ENCODE measurements at places on chromosomes 1 and 21.

DNA sequence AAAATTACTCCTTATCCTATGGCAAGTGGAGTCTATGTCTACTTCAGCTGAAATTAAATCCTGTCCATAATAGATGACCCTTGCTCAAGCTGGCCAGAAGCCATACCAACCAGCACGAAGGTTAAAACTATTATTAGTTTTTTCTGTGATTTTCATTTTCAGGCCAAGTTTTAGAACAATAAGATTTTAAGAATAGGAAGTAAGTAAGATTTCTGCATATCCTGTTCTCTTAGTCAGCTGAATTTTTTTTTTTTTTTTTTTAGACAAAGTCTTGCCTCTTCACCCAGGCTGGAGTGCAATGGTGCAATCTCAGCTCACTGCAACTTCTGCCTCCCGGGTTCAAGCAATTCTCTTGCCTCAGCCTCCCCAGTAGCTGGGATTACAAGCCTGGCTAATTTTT is 6.1 kb upstream of the RBP7 start:
- no peak for DNase-seq

DNA sequence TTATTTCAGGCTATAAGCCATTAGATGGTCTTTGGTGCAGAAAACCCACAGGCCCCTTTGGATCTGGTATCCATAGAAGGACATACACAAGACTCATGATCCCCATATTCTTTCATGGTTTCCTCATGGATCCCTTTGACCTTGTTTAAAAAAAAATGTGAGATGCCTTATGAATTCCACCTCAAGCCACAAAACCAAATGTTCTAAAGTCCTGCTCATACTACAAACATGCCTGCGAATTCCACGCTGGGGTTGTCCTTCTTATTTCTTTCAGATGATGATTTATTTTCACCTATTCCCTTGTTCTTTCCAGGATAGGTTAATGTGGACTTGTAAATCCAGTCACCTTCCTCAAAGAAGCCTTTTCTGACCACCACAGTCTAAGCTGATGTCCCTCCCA is 256.9 kb upstream of the DPYD start:
- no peak for DNase-seq

- no peak for DNase-seq
Observed at GRCh38 chr1:51558375-51558924, 39.4 kb upstream of the EPS15 start.

DNA sequence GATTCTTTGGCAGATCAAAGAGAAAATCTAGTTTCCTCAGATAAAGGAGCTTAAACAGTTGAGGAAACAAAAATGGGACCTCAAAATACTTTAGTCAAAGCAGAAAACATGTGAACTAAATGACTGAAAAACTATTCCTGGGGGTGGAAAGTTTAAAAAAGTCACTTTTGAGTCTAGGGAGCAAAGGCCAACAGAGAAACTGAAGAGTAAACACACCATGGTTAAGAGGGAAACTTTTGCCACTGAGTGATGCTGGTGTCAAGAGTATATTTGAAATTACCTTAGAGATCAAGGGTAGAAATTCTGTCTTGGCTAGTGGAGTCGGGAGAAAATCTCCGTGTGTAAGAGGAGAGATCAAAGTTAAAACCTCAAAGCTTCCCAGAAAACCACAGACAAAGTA is 501.2 kb upstream of the ADGRL4 start:
- DNase-seq = no peak

DNA sequence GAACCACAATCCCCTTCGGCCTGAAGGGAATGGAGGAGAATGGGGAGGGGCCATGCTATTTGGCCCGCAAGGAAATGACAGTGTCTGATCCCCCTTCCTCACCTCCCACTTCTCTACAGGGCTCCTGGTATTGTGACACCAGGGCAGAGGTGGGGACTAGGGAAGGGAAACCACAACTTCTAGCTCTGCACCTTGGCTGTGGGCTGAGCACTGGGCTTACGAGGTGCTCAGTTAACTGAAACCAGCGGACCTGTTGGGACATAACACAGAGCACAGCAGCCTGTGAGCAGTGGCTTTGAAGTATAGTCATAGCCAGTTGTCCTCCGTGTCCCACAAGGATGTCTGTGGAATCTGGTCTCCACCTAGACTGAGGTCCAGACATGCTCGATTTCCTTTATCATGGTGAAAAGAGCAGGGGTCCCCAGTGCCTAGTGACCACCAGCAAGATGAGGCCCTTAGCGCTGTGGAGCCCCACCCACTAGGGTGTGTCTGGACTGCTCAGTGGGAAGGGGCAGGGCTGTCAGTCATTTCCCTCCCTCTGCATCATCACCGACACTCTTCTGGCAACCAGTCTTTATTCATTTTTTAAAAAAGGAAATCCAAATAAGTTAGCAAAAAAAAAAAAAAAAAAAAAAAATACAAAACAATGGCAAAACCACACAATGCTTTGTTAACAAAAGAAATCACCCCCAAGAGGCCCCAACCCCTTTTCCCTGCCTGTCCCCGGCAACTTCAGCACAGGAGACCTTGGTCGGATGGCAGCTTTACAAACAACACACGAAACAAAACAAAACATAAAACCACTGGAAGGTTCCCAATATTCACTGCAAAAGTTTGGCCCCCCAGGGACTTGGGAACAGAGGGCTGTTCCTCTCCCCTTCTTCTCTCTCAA is 3.0 kb downstream of the MYOG start:
- DNase-seq = no peak

GRCh38 chr1:91406773-91407389 is 2.2 kb upstream of the HFM1 start:
- DNase-seq = no peak

DNA sequence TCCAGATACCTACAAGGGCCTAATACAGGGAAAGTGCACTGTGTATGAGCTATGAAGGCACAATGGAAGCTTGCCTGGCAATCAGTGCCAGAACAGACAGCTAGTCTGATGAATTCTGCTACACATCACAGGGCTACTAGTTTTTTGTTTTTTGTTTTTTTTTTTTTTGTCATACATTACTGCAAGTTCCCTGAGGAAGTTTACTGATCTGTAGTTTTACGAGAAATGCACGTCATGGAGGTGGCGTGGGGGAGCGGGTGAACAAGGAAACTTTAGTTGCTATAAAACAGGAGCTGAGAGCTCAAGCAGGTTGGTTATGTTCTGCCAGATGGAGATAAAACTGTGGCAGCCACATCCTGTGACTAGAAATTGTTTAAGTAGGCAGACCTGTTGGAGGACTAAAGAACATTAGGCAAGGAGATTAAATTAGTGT is 17.7 kb downstream of the PTPRC start:
- DNase-seq = peak; percentile 54

- no peak for DNase-seq
Observed at GRCh38 chr1:37846647-37847339, 12.6 kb downstream of the MTF1 start.

- no peak for DNase-seq
Observed at GRCh38 chr1:121517586-121518230, 332.9 kb downstream of the SRGAP2C start.

- no peak for DNase-seq
Observed at GRCh38 chr1:200869753-200870391, 2.9 kb upstream of the GPR25 start.

DNA sequence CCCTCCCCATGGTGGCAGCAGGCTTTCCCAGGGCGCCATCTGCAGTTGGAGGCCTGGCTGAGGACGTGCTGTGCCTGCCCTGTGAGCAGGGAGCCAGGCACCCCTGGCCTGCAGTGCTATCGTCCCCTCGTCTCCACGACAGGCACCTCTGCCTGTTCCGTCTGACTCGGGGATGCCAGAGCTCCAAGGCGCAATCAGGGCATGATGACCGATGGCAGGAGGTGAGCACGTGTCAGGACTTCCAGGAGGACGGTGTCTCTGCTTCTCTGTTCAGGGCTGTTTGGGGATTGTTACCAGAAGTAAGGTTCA is 125.2 kb downstream of the PCBP3 start:
- DNase-seq = no peak

DNA sequence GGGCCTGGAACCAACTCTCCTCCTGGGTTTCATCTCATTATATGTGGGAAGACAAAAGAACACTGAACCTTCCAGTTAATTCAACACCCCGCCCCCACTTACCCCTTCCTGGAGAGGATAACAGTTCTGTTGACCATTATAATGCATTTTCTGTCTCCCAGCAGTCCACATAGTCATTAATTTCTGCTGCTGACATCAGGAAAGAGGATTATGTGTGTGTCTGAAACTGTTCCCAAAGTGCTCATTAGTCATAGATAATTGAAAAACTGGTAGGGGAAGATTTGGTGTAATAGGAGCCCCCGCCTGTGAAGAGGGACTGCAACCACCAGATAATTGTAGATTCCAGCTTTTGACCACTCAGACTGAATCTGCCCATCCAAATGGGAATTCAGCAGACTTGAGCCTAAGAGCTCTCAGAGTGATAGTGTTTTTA is 208.7 kb downstream of the FGGY start:
- DNase-seq = no peak

GRCh38 chr1:18739897-18740296 is 109.3 kb downstream of the PAX7 start:
- DNase-seq = no peak

DNA sequence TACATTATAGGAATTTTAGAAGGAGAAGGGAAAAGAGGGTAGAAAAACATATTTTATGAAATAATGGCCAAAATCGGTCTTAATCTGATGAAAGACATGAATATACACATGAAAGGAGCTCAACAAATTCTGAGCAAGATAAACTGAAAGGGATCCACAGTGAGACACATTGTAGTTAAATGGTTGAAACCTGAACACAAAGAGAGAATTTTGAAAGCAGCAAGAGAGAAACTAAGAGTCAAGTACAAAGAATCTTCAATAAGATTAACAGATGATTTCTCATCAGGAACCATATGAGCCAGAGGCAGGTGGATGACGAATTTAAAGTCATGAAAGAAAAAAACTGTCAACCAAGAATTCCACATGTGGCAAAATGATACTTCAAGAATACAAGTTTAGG is 15.8 kb upstream of the MTR start:
- DNase-seq = no peak

DNA sequence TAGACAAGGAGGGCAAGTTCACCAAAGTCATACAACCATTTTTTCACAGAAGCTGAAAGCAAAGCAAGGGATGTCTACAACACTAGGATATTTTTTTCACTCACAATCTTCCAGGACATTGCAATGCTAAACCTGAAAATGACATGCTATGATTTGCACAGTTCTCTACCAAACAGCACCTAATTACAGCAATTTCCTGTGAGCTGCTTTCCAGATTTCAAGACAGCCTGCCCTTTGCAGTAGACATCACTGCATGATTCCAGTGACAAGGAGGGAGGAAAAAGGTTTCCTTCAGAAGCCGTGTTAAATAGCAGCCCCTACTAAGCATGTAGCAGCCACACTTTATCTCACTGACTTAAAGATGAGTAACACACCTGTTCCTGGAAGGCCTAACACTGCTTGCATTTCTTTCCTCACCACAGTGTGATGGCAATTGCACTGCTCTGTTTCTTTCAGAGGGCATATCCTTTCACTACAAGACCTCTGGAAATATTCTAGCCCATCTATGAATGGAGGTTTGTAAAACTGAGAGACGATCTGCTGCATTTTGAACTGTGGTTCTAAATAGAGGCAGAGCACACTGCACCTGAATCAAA is 97.1 kb downstream of the DUSP10 start:
- DNase-seq = no peak

- DNase-seq = no peak
Observed at GRCh38 chr1:160546942-160547341, 23.9 kb upstream of the SLAMF6 start.

DNA sequence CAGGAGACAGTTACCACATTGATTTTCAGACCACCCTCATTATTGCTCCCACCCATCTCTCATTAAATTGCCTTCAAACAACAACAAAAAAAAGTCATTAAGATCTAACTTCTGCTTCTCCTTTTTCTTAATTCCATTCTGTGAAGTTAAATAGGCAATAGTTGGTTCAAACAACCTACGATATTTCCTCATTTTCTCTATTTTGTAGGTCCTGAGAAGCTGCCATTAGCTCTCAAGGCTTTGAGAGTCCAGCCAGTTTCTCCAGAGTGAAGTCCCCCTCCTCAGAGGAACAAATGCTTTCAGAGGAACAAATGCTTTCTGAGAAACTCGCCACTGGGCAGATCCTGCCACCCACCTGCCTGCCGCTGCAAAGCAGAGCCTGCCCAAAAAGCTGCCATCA is 125.6 kb downstream of the ETS2 start:
- DNase-seq = no peak

DNA sequence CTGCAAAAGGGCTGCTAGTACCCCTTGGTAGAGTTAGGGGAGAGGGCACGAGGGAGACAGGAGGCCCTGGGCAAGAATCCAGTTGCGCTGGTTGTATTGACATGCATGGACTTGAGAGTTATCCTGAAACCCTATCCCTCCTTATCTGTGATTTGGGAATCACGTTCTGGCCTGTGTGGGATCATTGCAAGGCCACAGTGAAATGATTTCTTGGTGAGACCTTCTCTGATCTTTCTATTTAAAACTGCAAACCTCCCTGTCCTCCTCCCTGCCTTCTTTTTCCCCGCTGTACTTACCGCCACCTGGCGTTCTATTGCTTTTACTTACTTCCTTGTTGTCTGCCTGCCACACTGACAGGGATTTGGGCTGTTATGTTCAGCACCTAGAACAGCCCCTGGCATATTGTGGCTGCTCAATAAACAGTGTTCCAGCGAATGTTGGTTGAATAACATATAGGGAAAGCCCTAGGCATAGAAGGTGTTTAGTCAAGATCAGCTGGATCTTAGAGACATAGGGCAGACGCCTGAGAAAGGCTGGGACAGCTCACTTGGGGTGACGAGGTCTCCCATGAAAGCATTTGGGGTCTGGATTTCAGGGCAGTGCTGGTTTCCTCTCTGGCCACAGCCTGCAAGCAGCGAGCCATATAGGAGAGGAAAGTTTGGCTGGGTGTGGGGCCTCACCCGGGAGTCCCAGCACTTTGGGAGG is 25.6 kb downstream of the ALPL start:
- no peak for DNase-seq

DNA sequence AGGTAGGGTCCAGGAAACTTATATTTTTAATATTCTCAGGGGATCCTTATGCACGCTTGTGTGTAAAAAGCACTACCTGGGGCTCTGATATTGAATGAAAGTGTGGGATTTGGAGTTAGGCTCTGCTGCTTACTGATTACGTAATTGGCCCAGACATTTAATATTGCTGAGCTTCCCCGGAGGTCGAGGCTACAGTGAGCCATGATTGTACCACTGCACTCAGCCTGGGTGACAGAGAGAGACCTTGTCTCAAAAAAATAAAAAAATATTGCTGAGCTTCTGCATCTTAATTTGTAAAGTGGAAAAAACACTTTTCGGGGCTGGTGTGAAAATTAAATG is 62.2 kb upstream of the KIF26B start:
- no peak for DNase-seq

GRCh38 chr1:205928317-205928716 is 14.9 kb downstream of the SLC26A9 start:
- DNase-seq = no peak

- no peak for DNase-seq
Observed at GRCh38 chr1:173789841-173790240, 34.6 kb upstream of the DARS2 start.

GRCh38 chr1:175731581-175731980 is 11.8 kb downstream of the TNR start:
- no peak for DNase-seq
